ENCODE measurements at places on chromosomes 12 and 14. TPM values are rescaled to one million over a fixed set of nuclear protein-coding genes. Genes with fewer than 3 reads are reported as not detected.

Gene KRT8
- 4.6 TPM for total RNA-seq

- peak overlapping the region; percentile 76 for H3K27ac ChIP-seq
- no peaks in the 10 kb centered on the region for H3K36me3 ChIP-seq
- peaks cover 8% of the 10 kb centered on the region for H3K4me1 ChIP-seq
- no peaks in the 10 kb centered on the region for H3K27me3 ChIP-seq
Measured at GRCh38 chr12:47882781-47883546, 21.8 kb downstream of the VDR start.

GRCh38 chr12:70402597-70402996 lies 36.5 kb downstream of the KCNMB4 start:
- no peak overlapping the region for H3K4me3 ChIP-seq
- H3K4me1 ChIP-seq: no peaks in the 10 kb centered on the region
- H3K27ac ChIP-seq: no peak overlapping the region
- DNase-seq: no peak
- H3K36me3 ChIP-seq: no peaks in the 10 kb centered on the region

GRCh38 chr14:90442388-90442787 lies 45.6 kb downstream of the CALM1 start:
- no peaks in the 10 kb centered on the region for H3K27me3 ChIP-seq
- no peak for DNase-seq
- H3K4me1 ChIP-seq: no peaks in the 10 kb centered on the region

Gene TAS2R13
- 6.9 TPM for total RNA-seq

GRCh38 chr12:90170740-90171139 lies 462.1 kb upstream of the ATP2B1 start:
- no peaks in the 10 kb centered on the region for H3K36me3 ChIP-seq
- no peak for DNase-seq
- H3K27me3 ChIP-seq: no peaks in the 10 kb centered on the region
- no peaks in the 10 kb centered on the region for H3K4me1 ChIP-seq
- H3K4me3 ChIP-seq: no peak overlapping the region

DNA sequence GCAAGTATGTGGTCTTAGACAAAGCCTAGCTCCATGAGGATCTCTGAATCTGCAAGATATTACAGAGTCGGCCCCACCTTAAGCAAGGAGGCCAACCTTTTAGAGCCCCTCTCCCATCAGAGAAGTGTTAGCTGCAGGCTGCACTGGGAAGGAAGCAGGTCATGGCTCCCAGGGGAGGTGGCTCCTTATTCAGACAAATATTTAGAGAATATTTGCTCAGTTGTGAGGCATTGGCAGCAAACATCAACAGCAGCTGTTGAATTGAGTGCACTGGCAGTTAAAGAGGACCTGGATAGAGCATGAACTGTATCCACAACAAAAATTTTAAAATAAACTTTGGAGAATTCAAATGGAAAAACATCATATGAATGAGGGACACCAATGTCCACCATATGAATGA lies 44.7 kb downstream of the FSCB start:
- no peaks in the 10 kb centered on the region for H3K27me3 ChIP-seq
- no peaks in the 10 kb centered on the region for H3K36me3 ChIP-seq
- DNase-seq: no peak
- H3K4me3 ChIP-seq: no peak overlapping the region
- no peaks in the 10 kb centered on the region for H3K4me1 ChIP-seq
- H3K27ac ChIP-seq: no peak overlapping the region

DNA sequence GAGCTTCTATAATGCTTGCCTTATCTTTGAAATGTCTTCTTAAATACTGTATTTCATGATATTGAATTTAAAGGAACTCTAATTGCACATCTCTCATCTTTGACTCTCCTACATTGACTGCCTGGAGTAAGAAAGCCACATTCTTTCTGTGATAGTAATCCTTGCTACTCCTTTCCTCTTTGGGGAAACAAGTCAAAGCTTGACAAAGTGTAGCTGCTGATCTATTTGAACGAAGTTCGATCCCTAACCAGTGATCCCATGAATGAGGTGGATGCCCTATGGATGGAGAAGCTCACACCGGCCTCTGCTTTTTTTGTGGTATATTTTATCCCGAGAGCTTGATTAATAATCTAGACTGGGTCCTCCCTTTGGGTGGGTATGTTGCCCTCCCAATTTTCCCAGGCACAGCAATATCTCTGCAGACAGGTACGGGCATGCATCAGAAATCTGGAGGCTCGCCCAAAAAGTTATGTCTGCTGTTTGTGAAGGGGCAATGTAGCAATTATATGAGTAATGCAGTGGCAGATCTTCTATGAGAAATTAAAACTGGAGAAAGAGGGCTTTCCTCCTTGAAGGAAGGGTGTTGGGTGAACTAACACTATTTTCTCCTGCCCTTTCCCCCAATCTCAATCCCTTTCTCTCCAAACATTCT lies 163.0 kb upstream of the FRMD6 start:
- DNase-seq: no peak
- H3K4me1 ChIP-seq: no peaks in the 10 kb centered on the region
- peak overlapping the region; percentile 26 for H3K27ac ChIP-seq

Gene CLEC12A
- total RNA-seq: 1.6 TPM

GRCh38 chr14:67413806-67414769 lies 2.1 kb upstream of the PLEK2 start:
- H3K27me3 ChIP-seq: no peaks in the 10 kb centered on the region
- no peaks in the 10 kb centered on the region for H3K4me1 ChIP-seq
- H3K27ac ChIP-seq: no peak overlapping the region

DNA sequence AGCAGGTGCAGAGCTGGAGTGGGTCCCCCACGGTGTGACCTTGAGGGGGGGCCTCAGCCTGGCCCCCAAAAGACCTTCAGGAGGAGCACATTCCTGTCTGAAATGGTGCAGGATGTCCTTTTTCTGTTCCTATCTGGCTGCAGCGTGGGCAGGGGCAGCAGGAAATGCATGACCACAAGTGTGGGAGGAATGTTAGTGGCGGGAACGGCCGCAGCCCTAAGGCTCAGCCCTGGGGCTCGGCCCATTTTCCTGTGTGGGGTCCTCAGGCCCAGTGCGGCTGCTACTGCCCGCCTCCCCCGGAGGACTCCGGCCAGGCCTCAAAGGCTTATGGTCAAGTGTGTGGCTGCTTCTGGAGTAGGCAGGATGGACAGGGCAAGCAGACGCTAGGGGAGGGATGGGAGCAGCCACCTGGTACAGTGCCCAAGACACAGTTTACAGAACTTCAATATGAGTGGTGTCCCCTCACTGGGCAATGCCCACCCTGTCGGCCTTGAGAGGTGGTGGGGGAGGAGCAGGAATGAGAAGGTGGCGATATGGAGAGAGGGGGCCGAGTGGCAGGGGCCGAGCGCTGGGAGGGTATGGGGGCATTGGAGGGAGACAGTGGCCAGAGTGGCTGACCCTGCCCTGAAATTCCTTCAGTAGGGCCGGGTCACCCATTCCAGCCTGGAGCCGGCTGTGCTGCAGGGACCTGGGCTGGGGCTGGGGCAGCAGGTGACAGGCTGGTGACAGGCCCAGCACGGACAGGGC lies 137.4 kb downstream of the CALM1 start:
- no peaks in the 10 kb centered on the region for H3K27me3 ChIP-seq
- H3K36me3 ChIP-seq: no peaks in the 10 kb centered on the region
- peaks cover 7% of the 10 kb centered on the region for H3K4me1 ChIP-seq

Gene SLCO1B1
- not detected for total RNA-seq

GRCh38 chr14:105484069-105484996 lies 2.4 kb upstream of the CRIP1 start:
- H3K36me3 ChIP-seq: no peaks in the 10 kb centered on the region
- no peaks in the 10 kb centered on the region for H3K27me3 ChIP-seq
- H3K27ac ChIP-seq: peak overlapping the region; percentile 100

- DNase-seq: no peak
- H3K4me3 ChIP-seq: no peak overlapping the region
- no peaks in the 10 kb centered on the region for H3K36me3 ChIP-seq
- no peaks in the 10 kb centered on the region for H3K27me3 ChIP-seq
Measured at GRCh38 chr12:123833830-123834229, 71.7 kb downstream of the DNAH10 start.

DNA sequence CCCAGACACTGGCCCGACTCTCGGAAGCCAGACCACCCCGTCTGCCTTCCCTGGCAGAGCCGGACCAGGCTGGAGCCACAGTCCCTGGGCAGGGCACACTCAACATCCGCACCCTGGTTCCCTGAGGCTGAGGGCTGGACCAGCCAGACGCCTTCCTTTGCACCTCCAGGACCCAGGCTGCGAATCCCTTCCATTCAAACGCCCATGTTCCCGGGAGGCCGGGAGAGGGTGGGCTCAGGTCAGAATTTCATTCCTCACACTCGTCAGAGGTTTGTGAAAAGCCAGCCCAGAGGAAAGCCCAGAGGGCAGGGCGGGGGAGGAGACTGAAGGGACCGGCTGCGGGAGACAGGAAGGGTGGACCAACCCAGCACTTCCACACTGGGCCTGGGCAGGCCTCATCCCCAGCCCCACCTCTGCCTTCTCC lies 58.7 kb downstream of the LRRC74A start:
- H3K36me3 ChIP-seq: no peaks in the 10 kb centered on the region
- H3K4me1 ChIP-seq: no peaks in the 10 kb centered on the region
- no peak overlapping the region for H3K4me3 ChIP-seq
- no peaks in the 10 kb centered on the region for H3K27me3 ChIP-seq

Gene RTN1
- total RNA-seq: 44.5 TPM

DNA sequence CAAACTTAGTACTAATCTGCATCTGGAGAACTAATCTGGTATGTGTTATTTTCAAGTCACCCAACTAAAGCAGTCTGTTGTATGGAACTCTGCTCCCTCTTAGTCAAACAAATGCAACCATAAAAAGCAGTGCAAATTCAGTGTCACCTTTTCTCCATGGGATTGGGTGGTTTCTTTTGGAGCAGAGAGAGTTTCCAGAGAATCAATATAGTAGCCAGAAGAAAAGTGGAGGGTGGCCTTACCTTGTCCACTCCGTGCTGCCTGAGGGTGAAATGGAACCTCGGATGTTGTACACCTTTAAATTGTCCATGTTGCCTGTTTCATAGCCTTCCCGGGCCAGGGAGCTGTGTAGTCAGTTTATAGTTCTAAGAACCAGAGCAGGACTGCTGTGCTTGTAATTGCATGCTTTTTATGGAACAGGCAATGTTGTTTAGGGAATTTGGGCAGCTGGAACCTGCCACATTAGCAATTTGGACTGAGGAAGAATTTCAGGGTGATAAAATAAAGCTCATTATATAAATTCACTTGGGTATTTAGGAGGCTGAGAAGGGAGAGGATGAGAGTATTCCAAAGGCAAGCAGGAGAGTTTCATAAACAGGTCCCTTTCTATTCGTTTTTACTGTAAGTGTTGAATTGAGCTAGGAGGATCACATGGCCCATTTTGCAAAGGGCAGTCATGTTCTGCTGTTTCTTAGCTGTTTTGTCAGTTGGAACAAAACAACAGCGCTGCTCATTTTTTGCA lies 60.5 kb downstream of the CRADD start:
- H3K4me1 ChIP-seq: no peaks in the 10 kb centered on the region
- no peak overlapping the region for H3K4me3 ChIP-seq
- DNase-seq: no peak
- H3K27ac ChIP-seq: peak overlapping the region; percentile 76

GRCh38 chr14:102471921-102472790 lies 37.4 kb downstream of the ANKRD9 start:
- H3K4me1 ChIP-seq: no peaks in the 10 kb centered on the region
- DNase-seq: no peak
- H3K27me3 ChIP-seq: no peaks in the 10 kb centered on the region
- peak overlapping the region; percentile 82 for H3K27ac ChIP-seq

GRCh38 chr14:67729072-67729885 lies 27.6 kb downstream of the RDH12 start:
- no peaks in the 10 kb centered on the region for H3K4me1 ChIP-seq
- H3K4me3 ChIP-seq: no peak overlapping the region
- no peak for DNase-seq

Gene HECTD1
- total RNA-seq: 242 TPM

DNA sequence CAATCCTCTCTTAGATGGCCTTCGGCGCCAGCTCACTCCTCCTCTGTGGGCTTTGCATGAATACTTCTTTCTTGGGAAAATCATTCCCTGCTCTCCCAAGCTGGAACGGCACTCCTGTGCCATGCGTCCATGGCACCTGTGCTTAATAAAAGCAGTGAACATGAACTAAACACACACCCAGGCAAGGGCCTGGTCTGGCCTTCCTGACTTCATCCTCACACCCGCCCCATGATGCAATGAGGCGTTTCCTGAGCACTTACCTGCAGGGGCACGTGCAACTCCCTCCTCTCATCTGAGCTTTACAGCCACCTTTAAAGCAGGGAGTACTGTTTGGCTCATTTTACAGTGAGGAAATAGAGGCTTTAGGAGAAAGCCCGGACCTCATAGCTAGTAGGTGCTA lies 219.8 kb downstream of the SLC41A2 start:
- no peaks in the 10 kb centered on the region for H3K36me3 ChIP-seq
- H3K27ac ChIP-seq: no peak overlapping the region
- no peak overlapping the region for H3K4me3 ChIP-seq
- DNase-seq: no peak

DNA sequence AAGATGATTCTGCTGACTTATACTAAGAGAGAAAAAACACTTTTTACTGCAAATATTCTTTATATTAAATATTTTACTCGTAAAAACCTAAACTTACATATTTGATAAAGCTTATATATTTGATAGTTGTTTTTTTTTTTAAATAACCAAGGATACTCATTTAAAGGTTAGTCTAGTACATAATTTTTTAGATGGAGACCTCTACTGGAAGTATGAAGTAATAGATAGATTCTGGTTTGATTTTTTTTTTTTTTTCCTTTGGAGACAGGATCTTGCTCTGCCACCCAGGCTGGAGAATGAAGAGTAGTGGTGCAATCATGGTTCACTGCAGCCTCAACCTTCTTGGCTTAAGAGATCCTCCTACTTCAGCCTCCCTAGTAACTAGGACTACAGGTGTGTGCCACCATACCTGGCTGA lies 16.4 kb downstream of the ARID2 start:
- no peaks in the 10 kb centered on the region for H3K27me3 ChIP-seq
- no peak overlapping the region for H3K4me3 ChIP-seq
- H3K27ac ChIP-seq: no peak overlapping the region
- DNase-seq: no peak
- no peaks in the 10 kb centered on the region for H3K36me3 ChIP-seq
- H3K4me1 ChIP-seq: no peaks in the 10 kb centered on the region

DNA sequence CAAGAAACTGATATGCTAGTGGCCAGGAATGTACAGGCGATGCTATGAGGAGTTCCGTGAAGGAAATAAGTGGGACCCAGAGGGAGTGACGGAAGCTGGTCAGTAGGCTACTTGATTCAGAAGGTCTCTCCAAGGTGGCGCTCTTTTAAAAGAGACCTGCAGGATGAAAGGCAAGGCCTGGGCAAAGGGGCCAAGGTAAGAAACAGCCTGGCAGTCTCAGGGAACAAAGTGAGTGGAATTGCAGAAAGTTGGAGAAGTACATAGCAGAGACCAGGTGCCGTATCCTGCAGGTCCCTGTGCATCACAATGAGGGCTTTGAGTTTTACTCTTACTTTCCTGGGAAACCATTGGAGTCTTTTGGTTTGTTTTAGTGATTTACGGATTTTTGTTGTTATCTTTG lies 905.6 kb downstream of the BCL11B start:
- H3K4me3 ChIP-seq: no peak overlapping the region
- H3K4me1 ChIP-seq: no peaks in the 10 kb centered on the region
- no peaks in the 10 kb centered on the region for H3K27me3 ChIP-seq
- H3K36me3 ChIP-seq: no peaks in the 10 kb centered on the region
- H3K27ac ChIP-seq: no peak overlapping the region

GRCh38 chr12:95017482-95017881 lies 14.0 kb upstream of the NDUFA12 start:
- H3K36me3 ChIP-seq: no peaks in the 10 kb centered on the region
- no peaks in the 10 kb centered on the region for H3K4me1 ChIP-seq
- DNase-seq: no peak
- H3K4me3 ChIP-seq: no peak overlapping the region

Gene GSG1
- not detected for total RNA-seq

Gene ESRRB
- 0.16 TPM for total RNA-seq

- H3K27me3 ChIP-seq: no peaks in the 10 kb centered on the region
- H3K27ac ChIP-seq: no peak overlapping the region
- no peaks in the 10 kb centered on the region for H3K4me1 ChIP-seq
- DNase-seq: no peak
Measured at GRCh38 chr14:64060648-64061096, 207.9 kb downstream of the SYNE2 start.

All from breast epithelium (tissue), 4 donors.